Stimulated activated CD8-positive, alpha-beta memory T cell treated with anti-CD3 and anti-CD28 coated beads, Interleukin-7, amount 100 ng/mL, for 24 hours (primary cell): ENCODE measurements at places on chromosomes 5 and 9.

DNA sequence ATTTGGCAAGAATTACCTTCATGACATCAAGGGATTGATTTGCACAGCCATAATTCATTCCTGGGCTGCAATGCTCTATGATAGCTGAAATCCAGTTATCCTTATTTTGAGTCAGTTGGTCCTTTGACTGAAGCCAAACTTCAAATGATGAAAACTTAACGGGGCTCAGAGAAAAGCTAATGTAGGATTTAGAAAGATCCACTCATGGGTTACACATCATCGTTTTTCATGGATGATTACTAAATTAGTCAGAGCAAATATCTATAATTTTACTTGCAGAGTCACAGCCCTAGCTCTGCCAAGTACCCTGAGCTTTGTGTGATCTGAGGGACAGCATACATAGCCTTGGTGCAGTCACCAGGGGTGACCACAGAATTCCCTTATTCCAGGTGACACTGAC lies 27.3 kb upstream of the MUSK start:
- DNase-seq: no peak

DNA sequence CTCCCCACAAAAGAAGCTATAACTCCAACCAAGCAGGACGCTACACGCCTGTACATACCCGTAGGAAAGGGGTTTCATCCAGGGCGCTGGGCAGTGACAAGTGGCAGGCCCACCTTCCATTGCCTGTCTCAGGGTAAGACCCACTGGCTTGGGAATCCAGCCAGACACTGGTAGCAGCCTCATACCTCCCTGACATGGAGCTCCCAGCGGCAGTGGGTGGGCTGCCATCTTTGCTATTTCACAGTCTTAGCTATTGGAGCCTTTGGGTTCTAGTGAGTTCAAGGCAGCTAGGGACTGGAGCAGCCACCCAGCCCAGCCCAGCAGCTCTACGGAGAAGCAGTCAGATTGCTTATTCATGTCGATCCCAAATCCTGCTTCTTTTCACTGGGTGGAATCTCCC lies 3.4 kb upstream of the IFNA10 start:
- DNase-seq: no peak

GRCh38 chr9:121667214-121667613 lies 15.8 kb downstream of the DAB2IP start:
- no peak for DNase-seq

GRCh38 chr9:653421-653820 lies 188.1 kb upstream of the DMRT1 start:
- no peak for DNase-seq

DNA sequence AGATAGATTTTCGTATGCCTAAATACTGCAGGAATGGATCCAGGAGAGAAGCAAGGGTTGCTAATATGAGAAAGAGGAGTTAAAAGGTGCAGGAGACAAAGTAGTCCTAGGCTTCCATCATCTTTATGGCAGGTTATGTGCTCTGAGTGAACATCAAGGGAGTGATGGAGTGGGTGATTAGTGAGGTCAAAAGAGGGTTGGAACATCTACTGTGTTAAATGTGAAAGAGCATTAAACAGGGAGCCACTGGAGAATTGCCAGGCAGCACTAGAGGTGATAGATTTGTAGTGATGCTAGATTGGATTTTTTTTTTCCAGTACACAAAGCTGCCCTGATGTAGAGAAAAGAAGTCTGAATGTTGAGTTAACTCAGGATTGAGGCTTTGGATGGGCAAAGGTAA lies 199.3 kb downstream of the NMUR2 start:
- DNase-seq: no peak

- DNase-seq: no peak
These were observed 44.8 kb downstream of the PAPPA start for GRCh38 chr9:116198344-116198743.

GRCh38 chr5:139435676-139436075 lies 3.6 kb downstream of the DNAJC18 start:
- DNase-seq: no peak

- no peak for DNase-seq
These were observed 15.2 kb upstream of the RNU6ATAC start for GRCh38 chr9:134179595-134179917.

- DNase-seq: no peak
These were observed 168.8 kb downstream of the PDE4D start for GRCh38 chr5:59724482-59725391.

- no peak for DNase-seq
These were observed 56.3 kb upstream of the ELL2 start for GRCh38 chr5:96017951-96018350.

DNA sequence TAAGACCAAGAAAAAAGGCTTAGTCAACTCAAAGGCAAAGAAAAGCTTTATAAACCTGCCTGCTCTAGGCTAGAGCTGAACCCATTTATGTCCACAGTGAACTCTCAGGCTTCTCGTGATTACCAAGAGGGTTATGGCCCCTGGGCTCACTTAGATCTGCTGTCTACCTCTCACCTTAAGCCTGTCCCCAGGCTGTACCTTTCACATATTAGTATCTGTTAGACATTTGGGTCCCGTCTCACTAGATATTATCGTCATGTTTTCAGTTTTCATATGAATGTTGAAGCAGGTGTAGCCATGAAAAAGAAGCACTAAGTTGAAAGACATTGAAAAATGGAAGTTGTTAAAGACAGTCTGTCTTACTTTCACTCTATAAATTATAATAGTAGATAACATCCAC lies 75.2 kb upstream of the COX7C start:
- DNase-seq: no peak

DNA sequence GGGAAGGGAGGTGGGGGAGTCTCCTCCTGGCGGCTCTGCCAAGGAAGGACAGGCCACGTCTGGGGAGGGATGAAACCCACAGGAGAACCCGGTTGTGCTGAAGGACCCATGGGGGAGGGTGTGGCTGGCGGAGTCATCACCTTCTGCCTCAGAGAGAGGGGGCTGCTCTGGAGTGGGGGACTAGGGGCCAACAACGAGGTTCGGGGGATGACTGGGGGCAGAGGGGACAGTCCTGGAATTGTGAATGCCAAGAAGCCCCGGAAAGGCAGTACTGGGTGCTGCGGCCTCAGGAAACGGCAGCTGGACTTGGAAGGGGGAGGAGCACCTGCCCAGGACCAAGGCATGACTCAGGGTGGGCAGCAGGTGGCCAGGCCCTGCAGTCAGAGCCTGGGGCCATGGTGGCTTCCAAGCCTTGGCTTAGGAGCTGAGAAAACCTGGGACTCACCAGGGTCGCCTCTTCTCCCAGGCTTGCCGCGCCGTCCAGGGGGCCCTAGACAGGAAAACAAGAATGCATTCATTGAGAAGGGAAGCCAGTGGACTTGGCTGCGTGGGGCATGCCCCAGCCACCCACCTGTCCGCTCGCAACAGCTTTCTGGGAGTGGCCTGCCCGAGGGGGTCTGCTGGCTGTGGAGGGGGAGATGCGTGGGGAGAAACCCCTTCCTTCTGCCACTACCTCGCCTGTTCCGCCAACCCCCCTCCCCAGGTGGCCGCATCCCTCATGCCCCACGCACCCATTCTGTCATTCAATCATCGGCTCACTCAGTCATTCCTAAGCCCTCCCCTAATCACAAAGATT lies 74.0 kb upstream of the PHYKPL start:
- DNase-seq: no peak

DNA sequence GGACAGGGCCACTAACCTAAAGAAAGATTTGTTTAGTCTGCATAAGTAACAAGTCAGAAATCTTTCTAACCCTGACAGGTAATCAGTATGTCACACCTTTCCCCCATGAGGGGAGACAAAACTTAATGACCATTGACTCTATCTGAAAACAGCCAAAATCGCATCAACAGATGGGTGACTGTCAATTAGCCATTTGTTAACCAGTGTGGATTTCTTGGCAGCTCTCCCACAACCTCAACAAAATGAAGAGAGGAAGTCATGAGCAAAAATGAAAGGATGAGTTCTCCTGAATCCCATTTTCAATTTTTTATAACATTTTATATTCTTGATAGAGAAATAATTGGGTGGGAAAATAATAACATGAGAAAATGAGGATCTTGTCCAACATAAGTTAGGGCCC lies 84.6 kb upstream of the SNX2 start:
- DNase-seq: no peak

DNA sequence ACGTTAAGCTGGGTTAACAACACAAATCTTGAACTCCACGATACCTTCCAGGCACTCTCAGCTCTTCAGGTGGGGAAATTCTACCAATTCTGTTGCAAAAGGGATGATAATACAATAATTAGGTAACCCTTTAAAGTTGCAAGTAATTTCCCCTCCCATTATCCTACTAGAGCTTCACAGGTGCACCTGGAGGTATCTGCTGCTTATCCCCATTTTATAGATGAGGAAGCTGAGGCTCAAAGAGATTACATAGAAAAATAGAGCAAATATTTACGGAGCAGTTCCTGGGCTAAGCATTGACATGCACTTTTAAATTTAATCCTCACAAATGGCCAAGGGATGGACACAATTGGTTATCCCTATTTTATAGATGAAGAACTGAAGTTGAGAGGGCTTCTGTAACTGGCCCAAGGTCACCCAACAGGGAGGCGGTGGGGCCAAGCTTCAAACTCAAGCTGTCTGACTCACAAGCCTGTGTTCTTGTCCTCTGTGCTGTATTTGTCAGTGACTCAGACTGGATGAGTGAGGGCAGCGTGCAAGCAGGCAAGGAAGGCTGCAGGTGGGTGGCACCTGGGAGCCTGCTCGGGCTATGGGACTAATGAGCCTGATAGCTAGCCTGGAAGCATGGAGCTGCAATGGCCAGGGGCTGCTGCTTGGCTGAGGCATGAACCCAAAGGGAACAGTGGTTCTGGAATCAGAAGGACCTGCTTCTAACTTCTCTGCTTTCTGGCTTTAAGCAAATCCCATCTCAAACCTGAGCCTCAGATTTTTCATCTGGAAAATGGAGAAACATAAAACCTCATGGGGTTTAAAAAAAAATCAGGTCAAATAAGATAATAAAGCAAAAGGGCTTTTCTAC lies 105.5 kb downstream of the PDE6A start:
- DNase-seq: no peak

- DNase-seq: no peak
These were observed 9.5 kb downstream of the MTAP start for GRCh38 chr9:21811914-21812313.

DNA sequence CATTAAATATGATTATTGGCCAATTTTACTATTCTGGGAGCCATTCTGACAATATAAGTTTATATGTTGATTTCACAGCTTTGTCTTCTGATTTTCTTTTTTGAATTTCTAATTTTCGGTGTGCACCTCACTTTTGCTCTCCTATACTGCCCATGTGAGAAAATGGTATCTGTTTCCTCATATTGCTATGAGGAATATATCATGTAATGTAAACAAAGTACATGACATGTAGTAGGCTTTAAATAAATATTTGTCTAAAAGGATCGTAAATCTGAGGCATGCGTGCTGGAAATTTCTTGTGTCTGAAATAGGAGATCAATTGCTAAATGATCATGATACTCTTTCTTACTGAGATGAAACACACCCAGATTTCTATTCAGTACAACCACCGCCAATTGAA lies 119.9 kb downstream of the ZDHHC21 start:
- DNase-seq: no peak

DNA sequence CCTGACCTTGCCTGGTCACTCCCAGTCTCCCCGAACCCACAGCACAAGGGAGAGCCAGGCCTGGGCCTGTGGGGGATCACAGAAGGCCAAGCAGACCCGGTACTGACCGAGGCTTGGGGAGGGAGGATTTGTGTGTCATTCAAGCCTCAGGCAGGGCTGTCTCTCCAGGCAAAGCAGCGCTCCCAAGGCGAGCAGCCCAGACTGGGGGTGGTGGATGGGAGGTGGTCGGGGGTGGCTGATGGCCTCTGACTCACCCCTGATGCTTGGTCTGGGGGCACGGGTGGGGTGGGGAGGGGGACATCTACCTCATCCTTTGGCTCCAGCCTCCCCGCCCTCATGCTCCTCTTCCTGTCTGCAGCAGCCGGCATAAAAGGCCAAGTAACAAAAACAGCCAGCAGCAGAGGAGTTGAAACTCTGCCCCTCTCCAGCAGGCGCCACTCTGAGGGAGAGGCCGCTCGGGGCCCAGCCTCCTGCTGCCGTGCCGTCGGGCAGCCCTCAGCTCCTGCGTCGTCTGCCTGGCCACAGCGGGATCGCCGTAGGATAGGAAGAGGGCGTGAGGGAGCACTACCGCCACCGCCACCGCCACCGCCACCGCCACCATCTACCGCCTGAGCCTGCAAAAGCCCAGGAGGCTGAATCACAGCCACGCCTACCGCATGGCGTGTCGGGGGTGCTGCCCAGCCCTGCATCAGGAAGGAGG lies 166.0 kb downstream of the OLFM1 start:
- DNase-seq: no peak

DNA sequence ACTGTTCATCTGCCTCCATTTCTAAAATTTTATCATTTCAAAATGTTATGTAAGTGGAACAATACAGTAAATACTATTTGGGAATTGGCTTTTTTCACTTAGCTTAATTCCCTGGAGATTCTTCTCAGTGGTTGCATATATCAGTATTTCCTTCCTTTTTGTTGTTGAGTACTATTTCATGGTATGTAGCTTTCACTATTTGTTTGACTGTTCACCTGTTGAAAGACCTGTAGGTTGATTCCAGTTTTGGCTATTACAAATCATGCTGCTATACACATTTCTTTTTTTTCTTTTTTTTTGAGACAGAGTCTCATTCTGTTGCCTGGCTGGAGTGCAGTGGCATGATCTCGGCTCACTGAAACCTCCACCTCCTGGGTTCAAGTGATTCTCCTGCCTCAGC lies 33.0 kb upstream of the PWWP2A start:
- no peak for DNase-seq

DNA sequence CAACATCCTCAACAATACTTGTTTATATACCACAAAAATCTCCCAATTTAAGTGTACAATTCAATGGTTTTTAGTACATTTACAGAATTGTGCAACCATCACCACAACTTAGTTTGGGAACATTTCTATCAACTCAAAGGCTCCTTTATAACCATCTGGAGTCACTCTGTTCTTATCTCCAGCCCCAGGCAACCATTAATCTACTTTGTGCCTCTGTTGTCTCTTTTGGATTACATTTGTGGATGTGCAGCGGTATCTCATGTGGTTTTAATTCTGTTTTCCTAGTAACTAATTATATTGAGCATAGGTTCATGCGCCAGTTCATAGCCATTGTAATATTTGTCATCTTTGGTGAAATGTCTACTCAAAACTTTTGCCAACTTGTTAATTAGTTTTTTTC lies 14.4 kb downstream of the ADAMTS19 start:
- no peak for DNase-seq

GRCh38 chr5:169416583-169417196 lies 115.8 kb upstream of the SLIT3 start:
- DNase-seq: no peak

DNA sequence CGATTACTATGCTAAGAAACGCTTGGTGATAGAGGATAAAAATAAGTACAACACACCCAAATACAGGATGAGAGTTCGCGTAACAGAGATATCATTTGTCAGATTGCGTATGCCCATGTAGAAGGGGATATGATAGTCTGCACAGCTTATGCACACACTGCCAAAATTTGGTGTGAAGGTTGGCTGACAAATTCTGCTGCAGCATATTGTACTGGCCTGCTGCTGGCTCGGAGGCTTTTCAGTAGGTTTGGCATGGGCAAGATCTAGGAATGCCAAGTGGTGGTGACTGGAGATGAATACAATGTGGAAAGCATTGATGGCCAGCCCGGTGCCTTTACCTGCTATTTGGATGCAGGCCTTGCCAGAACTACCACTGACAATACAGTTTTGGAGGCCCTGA lies 208.4 kb downstream of the PDZD2 start:
- no peak for DNase-seq

- DNase-seq: no peak
These were observed 8.3 kb downstream of the DIMT1 start for GRCh38 chr5:62395210-62395950.
